CD4-positive, alpha-beta T cell treated with Interleukin-6 for 4 hours (primary cell): ENCODE measurements at places on chromosomes 5 and 9.
A peak's percentile ranks its signal among the peaks of the same experiment; 100 is the strongest.

GRCh38 chr5:176574297-176574591, 25.1 kb downstream of the CDHR2 start:
- DNase-seq: no peak

DNA sequence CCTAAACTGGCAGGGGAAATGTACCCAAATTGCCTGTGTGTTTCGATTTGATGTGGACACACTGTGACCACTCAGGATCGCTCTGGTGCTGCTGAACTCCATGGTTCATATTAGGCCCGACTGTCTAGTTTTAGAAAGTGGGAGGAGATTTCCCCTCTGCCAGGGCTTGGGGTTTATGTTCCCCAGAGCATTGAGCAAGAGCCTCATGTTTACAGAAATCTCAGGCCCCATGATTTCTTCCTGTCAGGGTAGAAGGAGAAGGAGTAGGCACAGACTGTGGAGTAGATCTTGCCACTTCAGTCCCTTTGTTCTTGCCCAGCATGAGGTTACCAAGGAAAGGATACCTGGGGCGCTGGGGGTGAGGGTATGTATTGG, 40.8 kb upstream of the GLRX start:
- no peak for DNase-seq

DNA sequence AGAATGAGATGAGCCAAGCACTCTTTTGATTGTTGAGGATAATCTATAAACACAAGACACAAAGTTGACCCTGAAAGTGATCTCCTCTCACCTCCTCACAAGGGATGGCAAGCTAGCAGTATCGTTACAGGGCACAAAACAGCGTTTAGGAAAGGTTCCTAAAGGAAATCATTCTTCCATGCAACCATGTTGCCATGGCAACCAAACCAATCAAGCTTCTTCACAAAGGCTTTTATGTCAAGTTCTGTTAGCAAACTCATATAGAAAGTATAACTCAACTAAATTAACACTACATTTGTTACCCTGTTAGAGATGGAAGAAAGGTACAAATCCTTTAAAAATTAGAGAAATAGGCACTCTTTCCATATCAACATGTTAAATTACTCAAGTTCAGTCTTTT, 1016.8 kb upstream of the DMAC1 start:
- DNase-seq: no peak

- DNase-seq: peak; percentile 38
These were observed 142.6 kb downstream of the PBX3 start for GRCh38 chr9:125889476-125890419.

DNA sequence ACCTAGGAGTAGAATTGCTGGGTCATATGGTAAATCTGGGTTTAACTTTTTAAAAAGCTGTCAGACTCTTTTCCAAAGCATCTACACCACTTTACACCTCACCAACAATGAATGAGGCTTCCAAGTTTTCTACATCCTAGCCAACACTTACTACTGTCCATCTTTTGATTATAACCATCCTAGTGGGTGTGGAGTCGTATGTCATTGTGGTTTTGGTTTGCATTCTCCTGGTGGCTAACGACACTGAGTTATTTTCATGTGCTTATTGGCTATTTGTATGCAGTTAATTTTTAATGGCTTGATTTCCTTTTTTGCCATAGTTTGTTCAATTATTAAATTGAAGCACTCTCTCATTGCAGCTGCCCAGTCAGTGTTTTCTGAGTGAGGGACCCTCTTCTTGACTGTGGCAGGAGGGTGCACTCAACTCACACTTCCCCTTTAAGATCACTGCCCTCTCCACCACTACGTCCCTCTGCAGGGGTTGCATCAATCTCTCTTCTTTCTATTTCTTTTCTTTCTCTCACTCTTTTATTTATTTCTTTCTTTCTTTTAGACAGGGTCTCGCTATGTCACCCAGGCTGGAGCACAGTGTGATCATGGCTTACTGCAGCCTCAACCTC, 182.3 kb downstream of the C9orf152 start:
- no peak for DNase-seq

GRCh38 chr5:172785429-172786088, 14.6 kb upstream of the DUSP1 start:
- DNase-seq: no peak

DNA sequence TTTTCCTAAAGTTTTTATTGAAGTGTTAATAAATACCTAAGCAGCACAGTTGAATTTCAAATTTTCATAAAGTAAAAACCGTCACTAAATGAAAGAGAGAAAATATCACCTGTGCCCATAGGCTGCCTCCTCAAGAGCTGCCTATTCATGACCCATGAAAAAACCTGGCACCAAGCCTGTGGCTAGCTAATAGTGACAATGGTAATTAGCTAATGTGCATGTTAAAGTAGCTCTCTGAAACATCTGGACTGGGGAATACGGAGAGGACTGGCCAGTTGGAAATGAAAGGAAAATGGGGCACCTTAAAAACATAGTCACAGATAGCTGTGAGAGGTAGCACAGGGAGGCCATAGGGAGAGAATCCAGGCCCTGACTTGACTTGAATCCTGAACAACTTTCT, 5.4 kb upstream of the GNE start:
- no peak for DNase-seq

DNA sequence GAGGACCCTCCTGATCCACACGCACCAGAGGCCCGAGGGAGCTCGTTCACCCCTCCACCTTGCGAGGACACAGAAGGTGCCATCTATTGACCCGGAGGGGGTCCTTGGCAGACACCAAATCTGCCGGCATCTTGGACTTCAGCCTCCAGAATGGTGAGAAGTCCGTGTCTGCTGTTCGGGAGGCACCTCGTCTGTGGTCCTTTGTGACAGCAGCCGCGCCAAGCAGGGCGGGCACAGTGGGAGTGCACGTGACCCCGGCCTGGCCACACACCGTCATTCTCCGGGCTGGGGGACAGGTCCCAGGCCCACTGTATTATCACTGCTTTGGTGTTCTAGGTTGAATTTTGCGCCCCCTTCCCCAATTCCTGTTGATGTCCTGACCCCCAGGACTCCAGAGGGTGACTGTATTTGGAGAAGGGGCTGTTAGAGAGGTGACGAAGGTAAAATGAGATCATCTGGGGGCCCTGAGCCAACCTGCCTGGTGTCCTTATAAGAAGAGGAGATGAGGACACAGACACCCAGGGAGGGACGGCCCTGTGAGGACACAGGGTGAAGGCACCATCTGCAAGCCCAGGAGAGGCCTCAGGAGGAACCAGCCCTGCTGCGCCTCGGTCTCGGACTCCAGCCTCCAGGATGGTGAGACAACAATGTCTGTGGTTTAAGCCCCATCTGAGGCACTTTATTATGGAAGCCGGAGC, 15.7 kb downstream of the LPCAT1 start:
- DNase-seq: no peak

GRCh38 chr5:73088026-73088425, 32.3 kb upstream of the TMEM171 start:
- no peak for DNase-seq

- DNase-seq: no peak
These were observed 203.1 kb upstream of the EFNA5 start for GRCh38 chr5:107873877-107874276.

DNA sequence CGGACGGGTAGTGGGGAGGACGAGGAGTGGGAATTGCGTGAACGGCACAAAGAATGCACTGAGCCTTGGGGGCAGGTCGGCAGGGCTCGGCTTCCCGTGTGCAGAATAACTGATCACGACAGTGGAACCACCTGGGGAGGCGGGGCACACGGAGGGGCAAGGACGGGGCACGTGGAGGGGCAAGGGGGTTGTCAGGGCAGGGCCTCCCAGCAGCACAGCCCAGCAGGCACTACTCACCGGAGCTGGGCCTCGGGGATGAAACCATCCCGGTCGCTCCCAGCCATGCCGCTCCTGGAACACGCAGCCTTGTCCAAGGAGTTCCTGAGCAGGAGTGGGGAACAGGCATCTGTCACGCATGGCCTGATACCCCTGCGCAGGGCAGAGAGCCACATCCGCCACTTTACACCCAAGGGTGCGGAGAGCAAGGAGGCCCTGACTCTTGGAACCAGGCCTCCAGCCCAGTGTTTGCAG, 33.4 kb downstream of the SARDH start:
- no peak for DNase-seq

- DNase-seq: no peak
These were observed 410.6 kb downstream of the PSAT1 start for GRCh38 chr9:78707481-78707991.

DNA sequence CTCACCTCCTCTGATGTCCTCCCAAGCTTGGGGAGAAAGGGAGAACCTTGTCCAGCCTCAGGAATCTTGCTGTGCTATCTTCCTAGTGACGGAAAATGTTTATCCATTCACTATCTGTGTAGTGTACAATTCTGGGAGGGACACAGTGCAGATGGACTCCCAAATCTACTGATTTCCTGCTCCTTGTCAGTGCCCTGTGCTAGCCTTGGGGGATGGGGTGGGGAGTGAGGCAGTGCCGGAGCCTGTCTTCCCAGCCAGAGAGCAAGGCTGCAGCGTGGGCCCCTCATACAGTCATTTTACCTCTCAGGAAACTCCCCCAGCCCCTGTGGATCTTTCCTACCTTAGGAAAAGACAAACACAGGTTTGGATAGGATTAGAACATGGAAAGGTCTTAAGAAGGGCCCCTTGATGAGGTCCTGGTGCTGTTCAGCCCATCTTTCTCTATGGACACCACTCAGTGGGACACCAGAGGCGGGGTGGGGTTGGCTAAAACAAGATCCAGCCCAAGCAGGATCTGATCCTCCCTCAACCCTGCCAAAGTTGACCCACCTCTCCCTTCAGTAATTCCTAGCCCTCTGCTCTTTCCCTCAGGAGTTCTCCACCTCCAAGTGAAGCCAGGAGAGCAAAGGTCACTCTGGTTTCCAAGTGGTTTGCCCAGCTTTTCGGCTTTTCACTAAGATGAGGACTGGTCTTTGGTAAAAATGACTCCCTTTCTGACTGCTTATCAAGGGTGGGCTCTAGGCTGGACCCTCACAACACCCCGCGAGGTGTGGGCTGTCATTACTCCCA, 3.4 kb downstream of the DOLK start:
- no peak for DNase-seq

DNA sequence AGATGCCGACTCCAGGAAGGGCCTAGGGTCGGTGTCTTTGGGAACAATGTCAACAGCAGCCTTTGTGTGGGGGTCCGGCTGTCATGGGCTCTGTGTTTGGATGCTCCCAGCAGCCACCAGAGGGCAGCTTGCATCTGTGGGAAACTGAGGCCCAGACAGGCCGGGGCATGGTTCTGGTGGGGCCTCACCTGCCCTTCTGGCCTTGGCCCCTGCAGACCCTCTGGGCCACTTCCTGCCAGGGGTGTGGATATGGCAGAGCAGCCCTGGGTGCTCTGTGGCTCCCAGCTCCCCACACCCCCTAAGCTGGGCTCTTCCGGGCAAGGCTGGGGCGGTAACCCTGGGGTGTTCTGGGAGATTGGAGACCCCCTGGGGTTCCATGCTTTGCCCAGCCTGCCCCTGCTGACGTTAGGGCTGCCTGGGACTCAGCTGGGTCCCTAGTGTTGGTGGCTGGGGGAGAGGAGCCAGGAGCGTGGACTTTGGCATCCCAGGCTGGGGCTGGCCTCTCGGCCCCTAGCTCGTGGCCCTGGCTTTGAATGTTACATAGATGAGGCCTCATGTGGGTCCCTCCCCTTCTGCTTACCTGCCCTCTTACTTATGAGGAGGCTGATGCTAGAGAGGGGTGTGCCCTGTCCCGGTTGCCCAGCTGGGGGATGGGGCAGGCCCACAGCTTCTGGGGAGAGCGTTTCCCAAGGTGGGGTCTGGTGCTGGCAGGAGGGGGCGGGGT, 38.3 kb downstream of the RXRA start:
- DNase-seq: peak; percentile 22
